ENCODE measurements at places on chromosomes 16 and 17.

DNA sequence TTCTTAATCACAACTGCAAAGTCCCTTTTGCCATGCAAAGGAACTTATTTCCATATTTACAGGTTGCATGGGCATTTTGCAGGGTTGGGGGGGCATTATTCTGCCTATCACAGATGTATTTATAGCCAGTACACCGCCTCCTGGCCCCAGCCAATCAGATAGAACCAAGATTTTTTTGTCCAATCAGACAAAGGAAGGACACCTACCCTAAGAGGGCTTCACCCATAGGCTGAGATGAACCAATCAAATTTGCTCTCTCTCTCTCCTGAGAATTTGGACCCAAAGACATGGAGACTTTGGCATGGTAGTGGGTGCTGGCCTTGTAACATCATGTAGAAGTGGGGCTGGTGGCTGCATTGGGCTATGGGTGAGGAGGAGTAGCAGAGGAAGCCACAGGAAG is 3.9 kb upstream of the KCNG4 start:
- DNase-seq: no peak

DNA sequence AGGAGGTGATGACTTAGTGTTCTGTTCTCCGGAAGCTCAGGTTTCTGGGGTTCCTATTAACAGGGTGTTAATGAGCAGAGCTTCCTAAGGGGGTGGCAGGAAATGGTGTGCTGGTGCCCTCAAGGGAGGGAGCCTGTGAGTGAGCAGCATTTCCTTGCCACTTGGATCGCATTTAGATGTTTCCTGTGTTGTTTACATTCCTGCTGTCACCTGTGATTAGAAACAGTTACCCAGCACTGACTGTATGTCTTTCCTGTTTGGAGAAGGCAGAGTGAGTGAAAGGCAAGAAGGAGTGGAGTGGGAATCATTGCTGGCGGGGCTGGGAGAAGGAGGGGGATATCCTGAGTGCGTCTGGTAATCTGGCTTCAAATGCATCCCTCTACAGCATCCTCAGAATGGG is 214.6 kb downstream of the CCDC182 start:
- no peak for DNase-seq

DNA sequence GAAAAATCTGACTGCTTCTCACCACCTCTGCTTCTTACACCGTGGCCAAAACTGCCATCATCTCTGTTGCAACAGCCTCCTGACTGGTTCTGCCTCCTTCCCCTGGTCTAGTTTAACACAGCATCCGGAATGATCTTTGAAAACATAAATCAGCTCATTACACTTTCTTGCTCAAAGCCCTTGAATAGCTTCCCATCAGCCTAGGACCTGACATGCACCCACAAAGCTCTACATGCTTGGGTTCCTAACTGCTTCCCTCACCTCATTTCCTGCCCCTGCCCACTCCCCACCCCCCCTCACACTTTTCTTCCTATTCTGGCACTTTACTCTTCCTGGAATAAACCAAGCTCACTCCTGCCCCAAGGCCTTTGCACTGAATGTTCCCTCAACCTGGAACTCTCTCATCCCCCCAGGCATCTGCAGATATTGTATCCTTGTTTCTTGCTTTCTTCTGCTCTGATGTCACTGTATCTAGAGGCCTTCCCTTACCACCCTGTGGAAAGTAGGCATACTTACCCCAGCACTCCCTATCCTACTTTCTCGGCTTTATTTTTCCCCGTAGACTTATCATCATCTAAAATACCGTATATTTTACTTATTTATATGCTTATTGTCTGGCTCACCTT is 112.4 kb downstream of the FTO start:
- DNase-seq: no peak

DNA sequence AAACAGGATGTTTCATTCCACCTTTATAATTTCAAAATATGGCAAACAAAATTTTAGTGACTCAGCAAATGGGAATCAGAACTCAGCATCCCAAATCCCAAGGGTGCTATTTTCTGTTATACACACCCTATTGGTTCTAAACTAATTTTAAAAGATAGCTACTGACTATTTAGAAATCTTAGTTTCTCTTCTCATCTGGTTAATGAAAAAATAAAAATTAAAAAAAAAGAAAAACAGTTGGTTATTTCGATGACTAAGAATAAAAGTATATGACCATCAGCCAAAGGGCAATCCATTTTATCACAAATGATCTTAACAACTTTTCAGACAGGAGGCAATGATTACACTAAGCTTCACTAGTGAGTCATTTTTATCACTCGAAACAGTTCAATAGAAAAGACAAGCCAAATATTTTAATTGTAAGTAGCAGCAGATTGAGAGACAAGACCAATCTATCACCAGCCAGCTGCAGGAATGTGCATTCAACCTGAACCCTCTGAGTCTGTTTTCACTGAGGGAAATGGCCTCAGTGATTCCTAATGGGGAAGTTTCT is 15.2 kb downstream of the PHLPP2 start:
- DNase-seq: no peak

DNA sequence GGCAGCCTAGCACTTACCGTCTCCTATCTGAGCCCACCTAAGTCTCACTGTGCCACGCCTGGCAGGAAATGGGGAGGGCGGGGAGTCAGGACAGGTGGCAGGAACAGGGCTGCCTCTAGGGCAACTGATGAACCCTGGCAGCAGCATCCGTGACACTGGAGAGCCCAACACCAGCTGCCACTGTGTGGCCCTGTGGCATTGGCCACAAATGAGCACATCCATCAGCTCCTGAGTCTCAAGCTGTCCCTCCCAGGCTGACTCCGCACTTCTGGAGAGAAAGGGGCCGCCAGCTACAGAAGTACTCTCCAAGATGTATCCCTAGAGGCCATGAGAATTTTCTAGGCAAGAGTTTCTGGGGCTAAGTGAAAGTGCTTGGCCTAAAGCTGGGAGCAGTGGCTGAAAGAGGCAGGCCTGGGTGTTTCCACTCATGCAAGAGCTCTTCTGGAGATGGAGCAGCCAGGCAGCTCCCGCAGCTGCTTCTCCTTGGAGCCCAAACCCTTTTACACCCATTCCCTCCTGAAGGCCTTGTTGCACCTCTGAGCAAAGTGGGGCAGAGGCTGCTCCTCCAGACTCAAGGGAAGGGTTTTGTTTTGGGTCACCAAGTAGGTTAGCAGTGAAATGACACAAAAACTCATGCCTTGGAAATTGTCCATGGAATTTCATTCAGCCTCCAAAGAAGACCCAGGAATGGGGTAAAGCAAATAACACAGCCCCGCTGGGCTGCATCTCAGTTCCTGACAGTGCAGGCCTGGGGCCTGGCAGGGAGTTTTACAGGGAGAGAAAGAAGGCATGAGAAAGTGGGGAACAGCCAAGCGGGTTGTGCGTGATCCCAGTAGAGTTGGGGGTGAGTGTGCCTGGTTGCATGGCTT is 25.8 kb downstream of the PEMT start:
- peak; percentile 79 for DNase-seq

- no peak for DNase-seq
Observed at GRCh38 chr16:65120831-65121721, 787 bp downstream of the CDH11 start.

- no peak for DNase-seq
Observed at GRCh38 chr16:85471469-85472431, 141.4 kb upstream of the GSE1 start.

GRCh38 chr17:81722184-81723120 is 10.4 kb downstream of the SLC25A10 start:
- no peak for DNase-seq

DNA sequence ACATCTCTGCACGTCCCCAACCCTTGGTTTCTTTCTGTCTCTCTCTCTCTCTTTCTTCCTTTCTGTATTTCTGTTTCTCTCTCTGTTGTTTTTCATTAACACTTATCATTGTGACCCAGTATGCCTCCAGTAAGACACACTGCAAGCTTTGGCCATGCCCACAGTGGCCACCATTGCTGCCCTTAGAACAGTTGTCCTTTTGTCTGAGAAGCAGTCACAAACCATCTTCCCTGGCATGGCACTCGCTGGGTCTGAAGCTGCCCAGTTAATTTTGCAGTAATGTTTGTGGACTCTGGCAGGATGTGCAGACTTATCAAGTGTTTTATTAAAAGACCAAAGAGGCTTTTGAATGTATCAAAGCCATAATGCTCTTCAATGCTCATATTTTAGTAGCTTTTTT is 146.9 kb downstream of the MSI2 start:
- DNase-seq: no peak

DNA sequence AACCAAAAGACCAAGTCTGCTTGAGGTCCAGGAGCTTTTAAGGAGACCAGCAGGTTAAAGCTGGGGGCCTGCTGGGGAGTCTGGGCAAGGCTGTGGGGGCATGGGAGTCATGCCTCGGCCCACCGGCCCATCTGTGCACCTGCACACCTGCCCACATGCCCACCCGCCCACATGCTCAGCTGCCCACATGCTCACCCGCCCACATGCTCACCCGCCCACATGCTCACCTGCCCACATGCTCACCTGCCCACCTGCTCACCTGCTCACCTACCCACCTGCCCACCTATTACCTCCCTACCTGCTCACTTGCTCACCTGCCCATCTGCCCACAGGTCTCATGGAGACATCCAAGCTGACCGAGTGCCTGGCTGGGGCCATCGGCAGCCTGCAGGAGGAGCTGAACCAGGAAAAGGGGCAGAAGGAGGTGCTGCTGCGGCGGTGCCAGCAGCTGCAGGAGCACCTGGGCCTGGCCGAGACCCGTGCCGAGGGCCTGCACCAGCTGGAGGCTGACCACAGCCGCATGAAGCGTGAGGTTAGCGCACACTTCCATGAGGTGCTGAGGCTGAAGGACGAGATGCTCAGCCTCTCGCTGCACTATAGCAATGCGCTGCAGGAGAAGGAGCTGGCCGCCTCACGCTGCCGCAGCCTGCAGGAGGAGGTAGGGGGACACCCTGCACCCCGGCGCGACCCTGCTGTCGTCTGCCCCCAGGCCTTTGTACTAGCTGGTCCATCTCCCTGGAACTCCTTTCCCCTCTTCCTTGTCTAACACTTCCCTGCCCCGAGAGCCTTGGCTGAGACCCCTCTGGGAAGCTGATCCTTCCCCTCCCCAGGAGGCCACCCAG is 14.0 kb downstream of the CARD14 start:
- DNase-seq: no peak

- no peak for DNase-seq
Observed at GRCh38 chr17:10102817-10103216, 95.6 kb downstream of the GAS7 start.

DNA sequence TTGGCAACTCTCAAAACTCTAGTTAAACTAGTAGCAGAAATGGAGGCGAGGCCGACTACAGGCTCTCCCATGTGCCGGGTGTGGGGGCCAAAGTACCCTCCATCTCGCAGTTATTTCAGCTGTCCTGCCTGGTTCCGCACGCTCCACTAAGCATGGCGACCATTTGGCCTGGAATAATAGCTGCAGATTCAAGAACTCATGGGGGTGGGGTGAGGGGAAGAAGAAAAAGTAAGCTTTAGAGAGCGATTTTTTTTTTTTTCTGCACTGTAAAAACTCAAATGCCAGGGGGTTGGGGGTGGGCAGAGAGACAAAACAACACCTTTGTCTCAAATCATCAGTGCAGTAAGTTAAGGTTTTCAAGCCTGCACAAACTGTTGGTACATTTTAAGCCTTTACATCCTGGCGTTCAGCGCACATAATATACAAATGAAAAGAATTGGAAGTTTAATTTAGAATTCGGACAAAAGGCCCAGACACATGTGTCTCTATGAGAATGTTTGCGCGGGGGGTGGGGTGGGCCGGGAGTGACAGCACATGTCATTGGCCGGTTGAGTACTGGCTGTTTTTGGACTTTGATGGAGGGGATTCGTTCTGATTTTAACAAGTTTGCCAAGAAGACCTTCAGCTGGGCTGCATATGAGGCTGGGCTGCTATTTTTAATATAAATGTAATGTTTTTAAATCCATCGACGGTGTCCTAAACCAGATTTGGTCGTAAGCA is 694.7 kb upstream of the SALL1 start:
- DNase-seq: no peak

GRCh38 chr16:400061-400591 is 1.6 kb upstream of the DECR2 start:
- no peak for DNase-seq

- no peak for DNase-seq
Observed at GRCh38 chr17:80719449-80719848, 174.8 kb downstream of the RPTOR start.

GRCh38 chr17:17106756-17107155 is 64.5 kb downstream of the MPRIP start:
- no peak for DNase-seq

GRCh38 chr17:10033449-10033848 is 128.4 kb upstream of the RCVRN start:
- DNase-seq: no peak

DNA sequence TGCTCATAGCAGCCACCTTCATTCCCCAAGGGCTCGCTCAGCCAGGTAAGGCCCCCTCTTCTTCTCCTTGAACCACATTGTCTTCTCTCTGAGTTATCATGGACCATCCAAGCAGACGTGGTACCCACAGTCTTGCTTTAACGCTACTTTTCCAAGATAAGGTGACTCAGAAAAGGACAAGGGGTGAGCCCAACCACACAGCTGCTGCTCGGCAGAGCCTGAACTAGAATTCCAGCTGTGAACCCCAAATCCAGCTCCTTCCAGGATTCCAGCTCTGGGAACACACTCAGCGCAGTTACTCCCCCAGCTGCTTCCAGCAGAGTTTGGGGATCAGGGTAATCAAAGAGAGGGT is 272 bp downstream of the CCL2 start:
- no peak for DNase-seq

GRCh38 chr17:55426851-55427586 is 5.4 kb upstream of the MMD start:
- DNase-seq: no peak

- no peak for DNase-seq
Observed at GRCh38 chr17:57541049-57541448, 204.1 kb downstream of the CCDC182 start.

DNA sequence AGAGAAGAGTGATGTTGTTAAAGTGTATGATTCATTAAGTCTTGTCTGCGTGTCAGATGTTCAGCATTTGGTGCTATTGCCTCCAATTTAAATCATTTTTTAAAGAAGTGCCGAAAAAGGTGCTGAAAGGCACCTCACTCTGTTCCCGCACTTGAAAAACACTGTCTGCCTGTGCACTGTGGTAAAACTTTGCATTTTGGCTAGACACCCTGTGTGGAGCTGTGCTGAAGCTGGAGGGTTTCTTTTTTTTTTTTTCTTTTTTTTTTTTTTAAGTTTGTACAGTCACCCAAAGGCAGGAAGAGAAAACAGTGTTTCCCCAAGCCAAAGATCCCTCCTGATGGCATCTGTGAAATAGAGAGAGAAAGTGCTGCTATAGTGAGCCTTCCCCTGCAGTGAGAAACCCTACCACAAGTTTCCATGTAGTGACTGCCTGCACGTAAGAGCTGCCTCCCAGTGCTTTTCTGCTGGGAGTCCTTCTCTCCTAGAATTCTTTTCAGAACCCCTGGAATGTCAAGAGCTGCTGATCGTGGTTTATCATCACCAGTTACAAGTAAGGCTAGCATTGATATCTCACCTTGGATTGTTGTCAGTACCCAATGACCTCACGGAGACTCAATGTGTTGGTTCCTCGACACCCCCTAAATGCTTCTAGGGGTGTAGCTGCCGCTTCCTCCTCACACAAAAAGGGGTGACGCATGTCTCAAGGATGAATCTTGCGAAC is 116.0 kb upstream of the SOX9 start:
- DNase-seq: no peak

- no peak for DNase-seq
Observed at GRCh38 chr17:67051155-67051538, 6.8 kb downstream of the CACNG1 start.

- DNase-seq: no peak
Observed at GRCh38 chr16:67942200-67942509, 1.8 kb downstream of the LCAT start.

All from muscle of back (tissue), 13 donors.